ENCODE measurements at places on chromosomes 12 and 14. TPM values are rescaled to one million over a fixed set of nuclear protein-coding genes. Genes with fewer than 3 reads are reported as not detected.

Gene SYT1
- 0.66 TPM for total RNA-seq

Gene PMCH
- not detected for total RNA-seq

Gene PTGDR
- not detected for total RNA-seq

Gene TCL1B
- total RNA-seq = not detected

Gene ALX1
- total RNA-seq = 5.2 TPM

DNA sequence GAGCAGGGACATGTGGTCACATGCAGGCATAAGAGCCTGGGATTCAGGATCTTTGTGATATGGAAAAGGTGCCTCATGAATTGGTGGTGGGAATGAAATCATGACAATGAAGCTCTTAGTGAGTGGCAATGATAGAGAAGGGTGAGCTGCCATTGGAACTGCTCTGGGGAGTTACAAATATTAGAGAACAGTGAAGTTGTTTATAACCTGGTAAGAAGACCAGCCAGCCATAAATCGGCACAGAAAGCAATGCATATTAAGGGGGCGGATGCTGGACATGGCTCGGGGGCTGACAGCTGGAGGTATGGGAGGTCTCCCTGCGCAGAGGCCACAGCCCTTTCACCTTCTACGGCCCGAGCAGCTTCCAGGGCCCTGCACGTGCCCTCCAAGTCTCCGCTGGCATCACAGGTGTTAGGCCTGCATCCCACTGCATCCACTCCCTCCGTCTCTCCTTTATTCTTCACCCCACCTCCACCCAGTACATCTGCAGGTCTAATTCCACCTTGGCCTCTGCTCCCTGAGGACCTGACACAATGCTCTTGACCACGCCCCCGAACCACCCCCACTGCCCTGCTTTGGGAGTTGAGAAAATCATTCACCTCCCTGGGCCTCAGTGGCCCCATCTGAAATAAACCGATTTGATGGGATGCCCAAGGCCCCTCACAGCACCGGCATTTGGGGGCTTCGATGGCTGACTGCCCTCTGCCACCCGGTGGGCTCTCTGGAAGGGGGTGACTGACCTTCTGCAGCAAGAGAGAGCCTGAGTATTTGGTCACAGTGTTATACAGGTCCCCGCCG is 4.1 kb downstream of the CACNA2D4 start:
- no peaks in the 10 kb centered on the region for H3K36me3 ChIP-seq
- H3K27ac ChIP-seq = no peak overlapping the region
- H3K4me1 ChIP-seq = peaks cover 31% of the 10 kb centered on the region
- no peaks in the 10 kb centered on the region for H3K27me3 ChIP-seq
- no peak overlapping the region for H3K4me3 ChIP-seq

All from cardiac muscle cell (in vitro differentiated cells and primary cell).